ENCODE measurements at places on chromosomes 1 and 21.

GRCh38 chr1:99751877-99752504 is 14.4 kb downstream of the FRRS1 start:
- DNase-seq, result no peak

DNA sequence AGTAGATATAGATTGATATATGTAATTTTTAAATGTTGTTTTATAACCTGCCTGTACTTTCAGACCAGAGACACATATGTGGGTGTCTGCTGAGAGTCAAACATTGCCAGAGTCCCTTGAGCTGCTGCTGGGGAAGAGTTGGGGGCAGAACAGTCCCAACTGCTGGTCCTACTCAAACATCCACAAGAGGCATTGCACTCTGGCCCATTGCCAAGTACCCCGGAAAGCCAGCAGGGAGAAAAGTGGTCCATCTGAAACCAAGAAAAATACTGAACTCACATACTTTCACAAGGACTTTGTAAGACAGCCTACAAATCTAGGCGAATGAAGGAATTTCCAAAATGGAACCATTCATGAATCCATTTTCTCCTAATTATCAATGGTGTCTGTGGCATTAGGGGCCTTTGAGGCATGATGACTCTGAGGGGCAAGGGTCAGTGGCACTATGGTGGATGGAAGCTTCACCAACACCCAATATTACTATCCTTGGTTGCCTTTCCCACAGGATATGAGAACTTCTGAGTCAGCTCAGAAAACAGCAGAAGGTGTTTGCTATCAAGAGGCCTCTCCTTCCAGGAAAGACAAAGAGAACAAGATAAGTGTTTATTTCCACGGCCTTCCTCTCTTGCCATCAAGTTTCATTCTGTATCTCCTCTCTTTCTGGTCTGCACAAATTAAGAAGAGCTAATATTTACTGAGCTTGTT is 7.3 kb upstream of the TBX15 start:
- no peak for DNase-seq

- no peak for DNase-seq
Observed at GRCh38 chr1:90362163-90362562, 354.9 kb downstream of the BARHL2 start.

GRCh38 chr1:93358293-93358692 is 12.6 kb downstream of the DR1 start:
- DNase-seq, result no peak

DNA sequence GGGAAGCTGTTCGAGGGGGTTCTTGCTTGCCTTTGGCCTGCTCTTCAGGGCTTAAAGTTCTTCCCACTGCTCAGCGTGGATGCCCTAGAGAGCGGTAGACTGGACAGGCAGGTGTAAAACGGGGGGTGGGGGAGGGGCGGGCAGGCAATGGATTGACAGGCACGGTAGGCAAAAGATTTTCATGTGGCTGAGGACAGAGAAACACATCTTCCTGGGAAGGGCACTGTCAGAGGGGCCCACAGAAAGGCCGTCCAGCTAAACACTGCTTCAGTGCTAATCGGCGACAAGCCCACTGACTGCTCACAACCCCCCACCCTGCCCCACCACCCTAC is 412 bp downstream of the ABCA4 start:
- DNase-seq, result no peak

DNA sequence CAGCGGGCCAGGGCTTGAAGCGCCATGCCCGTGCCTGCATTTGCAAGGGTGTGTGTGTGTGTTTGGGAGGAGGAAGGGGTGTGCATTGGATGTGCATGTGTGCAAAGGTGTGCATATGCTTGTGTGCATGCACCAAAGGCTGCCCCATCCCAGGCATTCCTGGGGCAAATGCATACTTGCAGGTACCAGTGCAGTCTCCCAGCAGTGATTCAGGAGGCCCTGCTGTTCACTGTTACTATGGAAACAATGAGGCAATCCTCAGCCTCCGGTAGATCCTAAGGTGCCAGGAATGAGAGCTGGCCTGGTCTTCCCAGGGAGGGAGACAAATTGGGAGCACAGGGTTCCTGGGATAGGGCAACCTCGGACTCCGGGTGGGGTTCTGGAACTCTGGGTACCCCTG is 7.5 kb upstream of the FNDC5 start:
- no peak for DNase-seq

DNA sequence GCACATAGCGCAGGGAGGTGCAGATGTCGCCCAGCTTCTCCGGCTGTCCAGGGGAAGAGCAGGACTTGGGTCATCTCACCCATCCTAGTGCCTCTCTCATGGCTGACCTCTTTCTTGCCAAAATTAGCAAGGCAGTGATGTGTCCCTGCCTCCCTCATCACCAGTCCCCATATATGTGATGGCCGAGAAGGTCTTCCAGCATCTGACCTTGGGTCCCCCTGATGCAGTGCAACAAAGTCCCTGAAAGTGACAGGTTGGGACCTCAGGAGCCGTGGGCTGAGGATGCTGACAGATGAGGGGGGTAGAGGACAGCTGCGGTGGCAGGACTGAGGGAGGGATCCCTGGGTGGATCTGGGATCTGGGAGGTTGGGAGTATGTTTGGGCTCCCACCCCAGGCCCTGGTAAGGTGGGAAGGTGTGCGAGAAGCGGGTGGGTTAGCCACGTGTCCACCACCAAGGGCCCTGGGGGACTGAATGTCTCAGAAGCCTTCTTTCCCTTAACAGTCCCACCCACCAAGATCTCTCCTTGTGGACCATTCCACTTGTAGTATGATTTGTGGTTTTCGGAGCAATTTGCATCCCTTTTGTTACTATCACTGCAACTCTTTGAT is 109.7 kb downstream of the SYT2 start:
- no peak for DNase-seq

DNA sequence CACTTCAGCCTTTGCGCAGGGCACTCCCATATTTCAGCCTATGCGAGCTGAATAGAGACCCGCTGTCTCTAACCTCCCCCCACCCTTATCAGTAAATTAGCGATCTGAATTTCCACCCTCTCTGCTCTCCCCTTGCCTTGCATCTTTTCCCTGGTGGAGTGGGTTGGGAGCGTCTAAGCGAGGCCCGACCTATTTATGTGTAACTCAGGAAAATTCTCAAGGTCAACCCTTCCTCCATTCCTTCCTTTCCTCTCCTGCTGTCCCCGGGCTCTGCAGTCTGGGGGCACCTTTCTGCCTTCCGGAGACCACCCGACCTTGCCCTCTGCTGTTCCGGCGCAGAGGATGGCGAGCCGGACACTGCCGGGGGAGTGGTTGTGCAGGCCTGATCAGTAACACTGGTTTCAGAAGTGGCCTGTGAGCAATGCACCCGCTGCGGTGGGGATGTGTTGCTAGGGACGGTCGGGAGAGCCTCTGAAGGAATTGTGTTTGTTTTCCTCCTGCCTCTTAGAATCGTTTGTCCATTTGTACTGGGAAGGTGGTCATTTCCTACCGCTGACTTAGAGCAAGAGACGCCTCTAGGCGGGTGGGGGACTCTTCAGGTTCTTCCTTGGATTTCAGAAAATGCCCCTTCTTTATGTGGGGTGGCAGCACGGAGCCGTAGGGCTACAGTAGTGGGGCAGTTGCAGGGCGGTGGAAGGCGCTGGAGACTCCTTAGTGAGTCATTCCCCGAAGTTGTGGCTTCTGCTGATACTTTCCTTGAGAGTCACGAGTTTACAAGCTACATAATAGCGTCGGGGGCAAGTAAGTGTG is 513 bp downstream of the MGST3 start:
- DNase-seq, result peak; percentile 65

DNA sequence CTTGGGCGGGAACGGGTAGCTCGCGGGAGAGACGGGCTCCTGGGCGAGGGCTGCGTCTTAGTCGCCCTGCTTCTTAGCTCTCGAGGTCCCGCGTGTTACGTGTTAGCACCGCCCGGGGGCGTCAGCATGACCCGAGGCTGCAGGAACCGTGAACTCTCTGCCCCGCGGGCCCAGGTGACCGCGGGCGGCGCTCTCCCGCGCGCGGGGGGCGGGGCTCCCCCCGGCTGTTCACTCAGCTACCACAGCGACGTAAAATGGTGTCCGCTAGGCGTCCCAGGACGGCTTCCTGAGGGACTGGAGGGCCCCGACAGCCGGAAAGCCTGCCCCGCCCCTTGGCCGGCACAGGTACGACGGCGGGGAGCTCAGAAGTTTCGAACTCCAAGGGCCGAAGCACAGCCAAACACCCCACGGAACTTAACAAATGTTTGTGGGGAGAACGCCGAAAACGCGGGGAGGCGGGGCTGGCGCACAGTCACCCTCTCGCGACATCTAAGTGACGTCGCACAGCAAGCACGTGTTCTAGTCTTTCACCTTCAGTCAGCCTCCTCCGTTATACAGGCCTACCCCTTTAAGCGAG is 780 bp upstream of the RBM15 start:
- DNase-seq, result no peak

GRCh38 chr1:204172404-204173029 is 6.4 kb upstream of the REN start:
- no peak for DNase-seq

GRCh38 chr1:39648496-39648895 is 9.1 kb upstream of the HEYL start:
- DNase-seq, result no peak

DNA sequence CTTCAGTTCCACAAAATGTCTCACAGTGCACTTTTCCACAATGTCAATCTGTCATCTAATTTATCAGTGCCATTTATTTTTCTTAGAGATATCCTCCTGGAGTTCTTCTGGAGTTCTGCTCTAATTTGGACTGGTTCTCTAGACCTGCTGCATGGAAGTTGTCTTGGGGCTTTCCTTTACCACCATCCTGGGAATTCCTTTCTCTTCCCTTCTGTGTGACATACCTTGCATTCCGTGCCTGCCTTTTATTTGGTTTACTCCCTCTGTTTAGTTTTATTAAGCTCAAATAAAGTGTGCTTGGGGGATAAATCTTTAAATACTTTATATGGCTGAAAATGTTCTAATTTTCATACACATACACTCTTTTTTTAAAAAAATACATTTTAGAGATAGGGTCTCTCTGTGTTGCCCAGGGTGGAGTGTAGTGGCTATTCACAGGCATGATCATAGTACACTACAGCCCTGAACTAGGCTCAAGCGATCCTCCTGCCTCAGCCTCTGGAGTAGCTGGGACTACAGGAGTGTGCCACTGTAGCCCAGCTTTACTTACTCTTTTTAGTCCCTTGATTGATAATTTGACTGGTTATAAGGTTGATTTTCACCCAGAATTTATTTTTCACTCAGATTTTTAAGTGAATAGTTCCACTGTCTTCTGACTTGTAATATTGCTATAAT is 14.4 kb downstream of the MTF2 start:
- no peak for DNase-seq

DNA sequence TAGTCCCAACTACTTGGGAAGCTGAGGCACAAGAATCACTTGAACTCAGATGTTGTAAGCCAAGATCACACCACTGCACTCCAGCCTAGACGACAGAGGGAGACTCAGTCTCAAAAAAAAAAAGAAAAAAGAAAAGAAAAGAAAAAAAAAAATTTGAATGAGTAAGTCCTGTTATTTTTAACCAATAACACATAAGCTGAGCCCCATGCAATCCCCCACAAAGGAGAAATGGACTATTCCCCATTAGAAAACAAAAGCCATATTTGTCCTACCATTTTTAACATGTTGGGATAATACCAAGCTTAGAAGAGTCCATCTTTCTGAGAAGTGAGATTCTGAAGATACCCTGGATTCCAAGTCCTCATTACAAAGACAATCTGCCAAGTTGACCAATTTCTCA is 32.4 kb downstream of the LTN1 start:
- DNase-seq, result no peak

DNA sequence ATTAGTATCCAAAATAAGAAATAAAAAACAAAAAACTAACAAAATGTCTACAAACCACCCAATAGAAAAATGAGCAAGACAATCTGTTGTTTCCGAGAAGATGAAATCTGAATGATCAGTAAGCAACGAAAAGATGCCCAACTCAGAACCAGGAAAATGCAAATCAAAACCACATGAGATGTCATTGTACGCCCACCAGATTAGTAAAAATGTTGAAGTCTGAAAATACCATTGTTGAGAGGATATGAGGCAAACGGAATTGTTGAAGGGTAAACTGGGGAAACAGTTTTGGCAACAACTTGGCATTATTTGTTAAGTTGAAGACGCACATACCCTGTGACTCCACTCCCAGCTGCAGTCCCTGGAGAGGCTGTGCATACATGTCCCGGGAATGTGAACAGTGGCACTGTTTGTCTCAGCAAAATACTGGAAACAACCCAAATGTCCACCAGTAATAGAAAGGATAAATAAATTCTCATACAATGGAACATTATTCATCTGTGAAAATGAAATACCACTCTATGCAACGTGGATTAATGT is 10.6 kb downstream of the ZBTB17 start:
- no peak for DNase-seq

DNA sequence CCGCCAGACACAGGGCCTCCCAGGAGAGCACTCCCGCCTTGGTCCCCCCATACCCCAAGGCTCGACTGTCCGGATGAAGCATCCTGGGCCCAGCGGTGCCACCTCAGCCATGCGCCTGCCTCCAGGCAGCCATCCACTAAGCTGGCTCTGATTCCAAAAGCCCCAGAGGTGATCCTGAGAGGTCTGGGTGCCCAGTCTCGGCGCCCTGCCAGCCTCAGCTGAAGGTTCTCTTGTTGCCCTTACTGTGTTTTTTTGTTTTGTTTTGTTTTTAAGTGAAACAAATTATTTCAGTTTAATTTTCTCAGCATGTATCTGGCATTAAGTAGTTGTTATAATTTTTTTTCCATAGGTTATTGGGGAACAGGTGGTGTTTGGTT is 44.9 kb downstream of the NUAK2 start:
- DNase-seq, result no peak

DNA sequence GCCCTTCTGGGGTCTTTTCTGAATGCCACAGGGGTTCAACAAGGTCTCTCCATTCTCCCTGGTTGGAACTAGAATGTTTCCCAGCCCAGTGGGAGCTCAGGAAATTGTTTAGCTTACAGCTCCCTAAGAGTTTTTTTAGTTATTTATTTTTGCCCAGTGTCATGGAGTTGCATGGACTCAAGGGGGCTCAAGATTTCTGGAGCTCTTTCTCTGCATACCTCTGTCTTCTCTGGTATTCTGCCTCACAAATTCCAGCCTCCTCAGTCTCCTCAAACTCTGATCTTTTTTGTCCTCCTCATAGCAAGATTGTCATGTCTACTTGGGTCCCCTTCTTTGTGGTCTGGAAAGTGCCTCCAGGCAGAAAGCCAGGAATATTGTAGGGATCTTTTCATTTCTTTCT is 15.9 kb upstream of the PPP2R5A start:
- DNase-seq, result no peak

- DNase-seq, result no peak
Observed at GRCh38 chr1:161491472-161491871, 13.8 kb upstream of the FCGR2A start.

- no peak for DNase-seq
Observed at GRCh38 chr1:25977801-25978200, 20.1 kb downstream of the PAFAH2 start.

- DNase-seq, result no peak
Observed at GRCh38 chr21:24025101-24025500, 1582.2 kb downstream of the MRPL39 start.

- no peak for DNase-seq
Observed at GRCh38 chr21:35324372-35325220, 275.5 kb upstream of the RUNX1 start.

Data from HCT116 (cell line).